NCI-H774 (cell line): ENCODE measurements at places on chromosomes 1 and 21.

DNA sequence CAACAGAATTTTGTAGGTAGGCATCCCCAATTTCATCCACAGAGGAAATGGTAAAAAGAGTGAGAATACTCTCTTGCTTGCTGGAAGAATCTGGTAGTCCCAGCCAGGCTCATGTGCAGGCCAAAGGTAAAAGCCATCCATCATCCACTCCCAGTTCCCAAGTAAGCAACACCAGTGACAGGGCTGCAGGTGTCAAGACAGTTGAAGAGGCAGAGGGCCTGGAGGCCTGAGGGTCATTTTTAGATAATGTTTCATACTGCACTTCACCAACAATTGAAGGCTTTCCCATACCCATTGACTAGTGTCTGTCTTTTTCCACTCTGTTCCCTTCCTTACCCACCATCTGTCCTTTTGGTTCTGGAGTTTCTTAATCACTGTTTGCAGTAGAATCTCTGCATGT lies 141.7 kb upstream of the L1TD1 start:
- no peak for DNase-seq

GRCh38 chr1:115476616-115477015 lies 138.6 kb upstream of the NGF start:
- DNase-seq: no peak

DNA sequence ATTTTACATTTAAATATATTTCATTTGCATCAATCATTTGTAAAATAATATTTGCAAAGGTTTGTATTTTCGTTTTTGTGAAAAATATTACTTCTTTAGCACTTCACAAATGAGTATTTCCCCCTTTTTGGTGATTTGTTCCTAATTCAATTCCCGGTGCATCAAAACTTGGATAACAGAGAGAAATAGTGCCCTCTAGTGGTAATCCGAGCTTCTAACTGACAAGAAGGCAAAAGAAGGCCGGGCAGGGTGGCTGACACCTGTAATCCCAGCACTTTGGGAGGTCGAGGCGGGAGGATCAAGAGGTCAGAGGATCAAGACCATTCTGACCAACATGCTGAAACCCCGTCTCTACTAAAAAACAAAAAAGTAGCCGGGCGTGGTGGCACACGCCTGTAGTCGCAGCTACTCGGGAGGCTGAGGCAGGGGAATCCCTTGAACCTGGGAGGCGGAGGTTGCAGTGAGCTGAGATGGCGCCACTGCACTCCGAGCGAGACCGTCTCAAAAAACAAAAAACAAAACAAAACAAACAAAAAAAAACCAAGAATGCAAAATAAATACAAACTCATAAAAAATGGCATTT lies 137.7 kb downstream of the COL11A1 start:
- no peak for DNase-seq

DNA sequence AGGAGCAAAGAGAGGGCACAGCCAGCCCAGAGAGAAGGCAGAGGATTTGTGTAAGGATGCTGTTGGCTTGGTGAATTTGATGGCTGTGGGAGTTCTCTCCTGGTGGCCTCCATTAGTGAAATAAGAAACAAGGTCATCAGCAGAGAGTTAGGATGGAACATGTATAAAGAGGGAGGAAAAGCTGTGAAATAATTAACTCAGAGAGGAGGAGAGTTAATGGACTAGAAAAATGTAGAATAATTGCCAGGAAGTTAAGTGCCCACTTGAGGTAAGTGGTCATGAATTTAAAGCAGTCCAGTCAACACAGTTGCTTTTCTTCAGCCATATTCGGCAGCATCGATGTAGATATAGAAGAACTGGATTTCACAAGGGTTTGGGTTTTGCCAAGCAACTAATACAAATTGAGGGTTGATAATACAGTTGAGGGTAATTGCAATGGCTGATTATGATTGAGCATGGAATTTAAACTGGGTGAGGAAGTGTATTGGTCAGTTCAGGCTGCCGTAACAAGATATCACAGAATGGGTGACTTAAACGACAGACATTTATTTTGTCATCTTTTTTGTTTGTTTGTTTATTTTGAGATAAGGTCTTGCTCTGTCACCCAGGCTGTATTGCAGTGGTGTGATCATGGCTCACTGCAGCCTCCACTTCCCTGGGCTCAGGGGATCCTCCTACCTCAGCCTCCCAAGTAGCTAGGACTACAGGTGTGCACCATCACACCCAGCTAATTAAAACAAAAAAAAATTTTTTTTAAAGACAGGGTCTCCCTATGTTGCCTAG lies 31.7 kb upstream of the KLF17 start:
- DNase-seq: peak; percentile 58

GRCh38 chr1:25831569-25832196 lies 11.9 kb downstream of the MTFR1L start:
- no peak for DNase-seq

GRCh38 chr1:40302475-40302874 lies 14.6 kb downstream of the COL9A2 start:
- no peak for DNase-seq

GRCh38 chr1:10692401-10693021 lies 103.9 kb downstream of the CASZ1 start:
- no peak for DNase-seq

DNA sequence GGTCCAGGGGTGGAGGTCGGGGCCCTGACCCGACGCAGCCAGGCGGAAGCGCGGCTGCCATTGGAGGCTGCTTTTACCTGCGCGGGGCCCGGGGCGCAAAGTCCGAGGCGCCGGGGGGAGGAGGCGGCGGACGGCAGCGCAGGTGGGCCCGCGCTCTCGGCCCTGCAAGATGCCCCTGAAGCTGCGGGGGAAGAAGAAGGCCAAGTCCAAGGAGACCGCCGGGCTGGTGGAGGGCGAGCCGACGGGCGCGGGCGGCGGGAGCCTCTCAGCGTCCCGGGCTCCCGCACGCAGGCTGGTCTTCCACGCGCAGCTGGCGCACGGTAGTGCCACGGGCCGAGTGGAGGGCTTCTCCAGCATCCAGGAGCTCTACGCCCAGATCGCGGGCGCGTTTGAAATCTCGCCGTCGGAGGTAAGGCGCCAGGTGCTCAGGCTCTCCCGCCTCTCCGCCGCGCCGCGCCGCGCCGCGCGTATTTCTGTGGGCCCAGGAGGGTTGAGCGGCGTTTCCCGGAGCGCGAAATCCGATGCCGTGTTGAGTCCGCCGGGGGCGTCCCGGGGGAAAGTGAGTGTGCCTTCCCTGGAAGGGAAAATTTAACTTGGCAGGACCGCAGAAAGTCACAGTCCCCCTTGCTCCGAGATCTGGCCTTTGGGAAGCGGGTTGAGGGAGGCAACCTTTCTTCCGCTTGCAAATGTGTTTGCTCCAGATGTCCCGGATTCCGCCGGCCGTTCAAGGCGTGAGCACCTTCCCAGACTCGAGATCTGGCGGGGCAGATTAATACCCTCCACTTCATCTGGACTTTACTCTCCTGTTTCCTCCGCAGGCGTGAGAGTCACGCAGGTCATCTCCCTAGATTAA lies at the start of gene GIPC2:
GIPC2 (plus strand) TSS at position 41 of the 853 bp plus-strand sequence; CDS start at position 170, 129 bp downstream.
- DNase-seq: peak; percentile 18

- no peak for DNase-seq
These were observed 49.0 kb upstream of the ACOT11 start for GRCh38 chr1:54499097-54499359.

GRCh38 chr1:67893126-67893495 lies 59.8 kb upstream of the GNG12 start:
- DNase-seq: no peak

GRCh38 chr1:112356765-112357164 lies 39.2 kb upstream of the CTTNBP2NL start:
- no peak for DNase-seq

DNA sequence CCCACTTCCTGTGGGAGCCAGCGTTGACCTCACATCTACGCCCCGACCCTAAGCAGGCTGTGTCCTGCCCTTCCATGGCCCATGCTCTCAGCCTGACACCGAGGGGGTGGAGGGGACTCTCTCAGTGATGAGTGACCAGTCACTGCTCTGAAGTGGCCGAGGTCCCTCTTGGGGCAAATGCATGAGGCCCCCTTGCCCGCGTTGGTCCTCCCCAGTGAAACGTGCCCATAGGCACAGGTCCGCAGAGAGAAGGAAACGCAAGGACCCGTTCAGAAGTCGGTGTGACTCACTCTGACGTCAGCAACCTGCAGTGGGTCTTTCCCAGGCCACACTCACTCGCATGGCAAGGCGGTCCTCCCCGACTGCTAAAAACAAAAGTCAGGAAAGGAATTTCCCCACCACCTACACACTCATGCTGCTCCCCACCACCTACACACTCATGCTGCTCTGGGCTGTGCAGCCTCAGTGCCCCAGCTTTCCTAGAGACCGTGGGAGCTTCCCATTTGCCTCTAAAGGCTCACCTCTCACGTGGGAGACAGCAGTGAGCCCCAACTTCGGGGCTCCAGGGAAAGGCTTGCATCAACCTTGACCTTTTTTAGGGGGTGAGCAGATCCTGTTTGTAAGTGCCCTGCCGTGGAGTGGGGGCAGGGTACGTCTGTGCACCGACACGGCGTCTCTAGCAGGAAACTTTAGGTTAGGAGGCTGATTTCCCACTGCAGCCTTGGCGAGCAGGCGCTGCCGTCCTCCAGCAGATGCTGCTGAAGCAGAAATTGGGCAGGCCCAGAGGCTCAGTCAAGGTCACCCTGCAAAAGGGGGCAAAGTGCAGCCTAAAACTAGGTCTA lies 11.4 kb downstream of the UBASH3A start:
- DNase-seq: no peak

- DNase-seq: no peak
These were observed 91.5 kb downstream of the MRPL39 start for GRCh38 chr21:25515484-25516405.

DNA sequence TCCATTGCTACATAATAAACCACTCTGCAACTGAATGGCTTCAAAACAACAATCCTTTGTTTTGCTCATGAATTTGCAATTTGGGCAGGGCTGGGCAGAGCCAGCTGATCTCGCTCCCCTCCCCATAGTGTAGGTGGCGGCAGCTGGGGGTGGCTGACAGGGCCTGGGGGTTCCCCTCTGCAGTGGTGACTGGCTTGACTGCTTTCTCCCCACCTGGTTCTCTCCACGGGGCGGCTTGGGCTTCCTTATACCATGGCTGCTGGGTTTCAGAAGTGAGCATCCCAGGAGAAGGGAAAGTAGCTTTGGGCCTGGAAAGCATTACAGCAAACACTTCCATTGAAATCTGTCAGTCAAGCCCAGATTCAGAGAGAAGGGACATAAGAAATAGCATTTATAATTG lies 129.7 kb upstream of the ZBTB40 start:
- no peak for DNase-seq

DNA sequence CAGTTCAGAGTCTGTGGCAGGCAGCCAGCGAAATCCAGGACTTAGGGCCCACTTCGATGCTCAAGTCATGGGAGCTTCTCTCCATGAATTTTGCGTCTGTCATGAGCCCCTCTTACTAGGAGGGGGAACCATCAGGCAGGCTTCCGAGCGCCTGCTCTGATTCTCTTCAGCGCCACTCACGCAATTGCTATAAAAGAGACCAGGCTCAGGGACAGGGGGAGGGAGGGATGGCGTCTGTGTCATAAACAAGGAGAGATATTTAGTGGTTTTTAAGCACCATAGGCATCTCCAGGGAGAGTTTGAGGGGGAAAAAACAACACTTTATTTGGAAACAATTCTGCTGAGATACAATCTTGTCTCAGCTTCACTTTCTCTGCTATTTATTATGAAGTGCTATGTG lies 60.6 kb downstream of the NAV1 start:
- no peak for DNase-seq

- DNase-seq: no peak
These were observed 3.4 kb downstream of the ATP1A4 start for GRCh38 chr1:160154790-160155189.

GRCh38 chr1:63367215-63368103 lies at the start of gene ALG6:
Gene ALG6, plus strand, starts transcription at chr1:63367627. Its CDS starts 3,351 bp downstream, at chr1:63370978.
- DNase-seq: peak; percentile 95

- DNase-seq: no peak
These were observed 231.6 kb downstream of the NFIA start for GRCh38 chr1:61313906-61314422.

DNA sequence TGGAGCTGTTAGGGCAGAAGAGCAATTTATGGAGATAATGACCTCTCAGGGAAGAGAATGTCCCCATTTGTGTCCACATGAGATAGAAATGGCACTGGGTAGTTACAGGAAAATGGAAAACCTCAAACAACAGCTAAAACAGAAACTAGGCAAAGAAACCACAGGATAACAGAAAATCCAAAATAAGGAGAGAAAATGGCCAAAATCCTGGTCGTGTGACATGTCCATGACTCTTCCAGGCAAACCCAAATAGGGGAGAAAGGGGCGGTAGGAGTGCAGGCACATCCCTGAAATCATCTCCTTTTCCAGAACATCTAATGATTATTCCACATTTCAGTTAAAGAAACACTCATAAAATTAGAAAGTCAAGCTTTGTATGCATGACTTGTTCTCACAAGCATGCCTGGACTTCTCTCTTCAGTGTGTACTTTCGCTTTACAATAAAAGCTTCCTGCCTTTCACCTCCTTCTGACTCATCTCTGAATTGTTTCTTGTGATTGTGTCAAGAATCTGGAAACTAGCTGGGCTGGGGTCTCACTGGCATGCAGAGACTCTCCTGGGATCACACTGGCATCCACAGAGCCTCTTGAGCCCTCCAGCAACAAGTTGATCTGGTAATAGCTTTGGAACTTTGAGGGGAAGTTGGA lies 171.4 kb upstream of the ZP4 start:
- DNase-seq: no peak

DNA sequence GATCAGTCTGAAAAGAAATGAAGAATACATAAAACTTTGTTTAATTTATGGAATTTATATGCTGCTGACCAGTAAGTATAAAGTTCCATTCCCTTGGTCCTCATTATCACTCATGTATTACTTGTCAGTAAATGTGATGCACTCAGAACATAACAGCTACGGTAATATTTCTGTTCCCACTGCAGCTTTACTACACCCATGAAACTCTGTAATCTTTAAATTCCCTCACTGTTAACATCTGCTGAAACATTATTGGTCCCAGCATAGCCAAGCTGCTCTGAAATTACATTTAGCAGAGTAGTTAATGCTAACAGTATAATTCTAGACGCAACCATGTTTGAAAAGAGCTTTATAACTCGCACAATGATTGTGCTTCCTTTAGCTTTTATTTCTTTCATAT lies 238.4 kb downstream of the GPATCH2 start:
- no peak for DNase-seq

DNA sequence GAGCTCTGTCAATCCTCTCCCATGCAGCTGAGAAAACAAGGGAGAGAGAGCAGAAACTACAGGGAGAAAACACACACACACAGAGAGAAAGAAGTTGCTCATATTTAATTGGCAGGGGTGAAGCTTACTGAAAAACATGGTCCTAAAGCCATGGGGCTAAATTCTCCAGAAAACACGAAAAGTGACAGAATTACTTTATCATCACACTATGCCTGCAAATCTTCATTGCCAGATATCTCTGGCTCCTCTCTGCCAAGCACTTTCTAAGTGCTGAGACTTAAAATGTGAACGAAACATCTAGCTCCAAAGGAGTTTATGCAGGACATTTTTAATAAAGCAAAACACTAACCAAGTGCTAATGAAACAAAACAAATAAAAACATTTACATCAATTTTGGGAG lies 134.1 kb downstream of the DAB1 start:
- DNase-seq: no peak
